T-helper 2 cell (primary cell): ENCODE measurements at places on chromosomes 6 and 20.

- no peak for DNase-seq
Observed at GRCh38 chr6:73640179-73640750, 13.5 kb downstream of the SLC17A5 start.

- no peak for DNase-seq
Observed at GRCh38 chr6:83057705-83058321, 7.8 kb downstream of the UBE3D start.

- no peak for DNase-seq
Observed at GRCh38 chr6:11711003-11711983, 67.3 kb downstream of the ADTRP start.

DNA sequence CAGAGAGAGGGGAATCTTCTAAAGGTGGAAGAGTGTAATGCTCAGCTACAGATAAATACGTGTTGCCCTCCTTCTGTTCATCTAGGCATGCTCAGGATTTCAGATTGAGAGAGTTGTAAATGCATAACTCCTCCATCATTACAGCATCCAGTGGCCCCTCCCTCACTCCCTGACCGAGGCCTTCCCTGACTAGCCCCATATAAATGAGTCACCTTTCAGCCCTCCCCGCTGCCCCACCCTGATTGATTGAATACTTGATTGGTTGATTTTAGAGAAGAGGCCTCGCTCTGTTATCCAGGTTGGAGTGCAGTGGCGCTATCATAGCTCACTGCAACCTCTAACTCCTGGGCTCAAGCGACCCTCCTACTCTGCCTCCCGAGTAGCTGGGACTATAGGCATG, 193.7 kb downstream of the EYA2 start:
- DNase-seq, result no peak

DNA sequence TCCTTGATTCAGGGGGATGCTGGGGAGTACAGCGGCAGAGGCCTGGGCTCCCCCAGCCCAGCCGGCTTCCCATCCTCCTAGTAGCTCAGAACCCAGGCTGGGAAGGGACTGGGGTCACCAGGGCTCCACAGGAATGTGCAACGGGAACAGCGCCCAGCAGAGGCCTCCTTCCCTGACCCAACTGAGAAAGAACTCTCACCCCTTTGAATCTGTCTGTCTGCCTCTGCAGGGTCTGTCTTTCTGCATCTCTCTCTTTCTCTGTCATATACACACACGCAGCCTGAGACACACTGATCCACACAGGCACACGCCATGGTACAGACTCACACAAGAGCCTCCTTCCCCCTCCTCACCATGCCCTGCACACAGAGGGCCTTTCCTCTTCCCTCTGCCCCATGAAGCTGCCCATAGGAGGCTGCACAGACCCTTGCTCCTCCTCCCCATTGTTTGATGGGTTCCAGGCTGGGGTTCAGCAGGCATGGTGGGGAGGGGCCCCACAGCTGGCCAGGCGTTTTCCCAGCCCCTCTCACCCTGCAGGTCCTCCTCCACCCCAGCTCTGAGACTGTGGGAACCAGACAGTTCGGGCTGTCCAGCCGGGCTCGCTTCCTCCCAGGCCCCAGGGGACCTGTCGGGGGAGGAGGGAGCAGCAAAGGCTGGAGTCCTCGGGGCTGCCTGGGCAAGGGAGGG, 2.8 kb downstream of the FOXS1 start:
- no peak for DNase-seq

DNA sequence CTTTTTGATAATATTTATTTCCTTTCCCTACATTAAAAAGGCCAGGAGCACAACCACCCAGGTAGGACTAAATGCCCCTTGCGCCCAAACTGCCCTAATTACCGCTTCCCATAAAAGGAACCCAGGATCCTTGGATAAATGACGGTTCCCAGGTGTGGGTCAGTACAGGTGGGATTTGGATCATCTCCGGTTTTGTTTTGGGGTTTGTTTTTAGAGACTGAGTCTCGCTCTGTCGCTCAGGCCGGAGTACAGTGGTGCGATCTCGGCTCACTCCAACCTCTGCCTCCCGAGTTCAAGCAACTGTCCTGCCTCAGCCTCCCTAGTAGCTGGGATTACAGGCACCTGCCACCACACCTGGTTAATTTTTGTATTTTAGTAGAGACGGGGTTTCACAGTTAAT, 28.4 kb downstream of the ZNF217 start:
- DNase-seq, result no peak

DNA sequence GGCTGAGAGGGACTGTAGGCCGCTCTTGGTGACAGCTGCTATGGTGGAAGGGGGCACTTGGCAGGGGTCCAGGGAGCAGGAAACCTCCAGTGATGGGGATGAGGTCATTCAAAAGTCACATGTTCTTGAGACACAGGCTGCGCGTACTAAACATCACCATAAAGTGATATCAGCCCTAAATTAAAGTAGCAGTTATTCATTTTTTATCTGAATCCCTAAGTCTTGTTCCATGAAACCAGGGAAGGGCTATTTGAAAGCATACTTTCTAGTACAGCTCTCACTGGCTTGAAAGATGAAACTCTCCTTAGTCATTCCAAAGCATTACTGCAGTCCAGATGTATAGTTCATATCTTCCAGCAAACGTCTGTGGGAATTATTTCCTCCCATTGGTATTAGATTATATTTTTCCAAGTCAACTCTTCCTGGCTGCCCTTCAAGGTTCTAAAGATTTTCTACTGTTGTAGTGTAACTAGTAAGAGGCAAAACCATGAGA, 373.1 kb downstream of the CD109 start:
- DNase-seq, result no peak

GRCh38 chr6:161584051-161584450, 310.2 kb upstream of the AGPAT4 start:
- DNase-seq, result no peak

- DNase-seq, result no peak
Observed at GRCh38 chr20:34013554-34013953, 19.8 kb downstream of the RALY start.

DNA sequence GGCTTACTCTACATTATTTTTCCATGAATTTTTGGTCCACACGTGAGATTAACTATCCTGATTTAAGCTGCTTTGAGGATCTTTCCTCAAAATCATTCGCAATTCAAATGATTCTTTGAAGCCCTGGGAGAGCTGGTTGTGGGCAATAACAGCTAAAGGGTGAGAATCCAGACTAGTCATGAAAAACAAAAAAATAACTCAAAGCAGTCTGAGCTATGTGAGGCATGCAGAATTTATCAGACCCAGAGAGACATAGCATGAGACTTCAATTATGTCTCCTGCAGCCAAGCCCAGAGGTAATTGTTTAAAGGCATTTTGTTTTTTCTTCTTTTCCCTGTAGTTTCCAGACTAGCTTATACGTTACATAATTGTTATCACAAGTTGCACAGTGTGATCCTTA, 517.3 kb upstream of the PTCHD4 start:
- no peak for DNase-seq

DNA sequence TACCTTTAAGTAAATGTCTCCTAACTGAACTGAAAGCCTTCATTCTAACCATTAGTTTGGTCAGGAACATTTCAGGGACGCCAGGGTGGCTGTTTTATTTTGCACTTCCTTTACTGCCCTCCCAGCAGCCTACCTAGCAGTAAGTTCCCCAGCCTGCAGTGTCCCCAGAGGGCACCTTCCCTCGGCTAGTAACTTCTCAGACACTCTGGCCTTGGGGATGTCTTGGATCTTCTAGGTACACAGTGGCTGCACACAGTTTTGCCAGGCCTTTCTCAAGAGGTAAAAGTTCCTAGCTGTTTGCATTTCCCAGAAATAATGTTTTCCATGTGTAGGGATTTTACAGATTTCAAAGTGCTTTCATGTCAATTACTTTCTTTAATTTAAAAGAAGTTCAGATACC, 378 bp upstream of the LAMA2 start:
- no peak for DNase-seq

DNA sequence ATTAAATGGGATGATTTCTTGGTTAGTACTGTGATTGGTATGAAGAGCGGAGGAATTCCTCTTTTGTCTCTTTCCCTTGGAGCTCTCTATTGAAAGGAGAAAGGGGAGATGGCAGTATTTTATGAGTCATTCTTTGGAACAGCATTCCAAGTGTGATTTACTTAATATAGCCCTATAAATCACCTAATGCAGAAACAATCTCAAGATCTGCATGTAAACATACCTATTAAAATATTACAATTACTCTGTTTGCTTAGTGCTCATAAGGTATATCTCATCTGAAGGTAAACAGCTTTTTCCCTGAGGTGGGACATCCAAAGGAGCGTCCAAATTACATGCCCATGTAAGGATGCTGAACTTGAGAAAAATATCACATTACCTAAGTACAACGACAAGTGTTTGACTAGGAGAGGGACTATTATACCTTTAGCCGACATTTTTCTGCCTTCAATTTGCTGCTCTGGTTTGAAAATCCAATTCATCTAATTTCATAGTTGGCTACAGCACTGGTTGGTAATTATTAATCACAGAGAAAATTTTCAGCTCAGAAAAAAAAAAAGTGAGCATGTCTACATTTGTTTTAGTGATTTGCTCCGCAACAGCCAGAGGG, 229.0 kb downstream of the FOXC1 start:
- DNase-seq, result no peak

DNA sequence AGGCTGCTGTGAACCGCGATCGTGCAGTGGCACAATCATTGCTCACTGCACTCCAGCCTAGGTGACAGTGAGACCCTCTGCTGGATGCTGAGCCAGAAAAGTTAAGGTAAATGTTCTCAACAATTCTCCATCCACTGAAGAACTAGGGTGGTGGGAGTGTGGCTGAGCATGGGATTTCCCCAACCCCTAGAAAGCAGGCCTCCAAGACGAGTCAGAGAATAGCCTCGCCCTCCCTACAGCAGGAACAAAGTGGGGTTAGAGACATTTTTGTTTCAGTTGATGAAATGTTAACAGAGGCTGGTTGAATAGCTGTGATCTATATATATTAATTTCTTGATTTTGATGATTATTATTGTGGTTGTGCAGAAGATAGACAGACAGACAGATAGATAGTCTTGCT, 6.1 kb upstream of the ALDH8A1 start:
- DNase-seq, result no peak

GRCh38 chr6:45963896-45964295, 51.8 kb downstream of the CLIC5 start:
- no peak for DNase-seq

GRCh38 chr6:163721435-163721834, 306.9 kb downstream of the QKI start:
- DNase-seq, result no peak

- no peak for DNase-seq
Observed at GRCh38 chr6:147782302-147782701, 273.8 kb downstream of the SAMD5 start.

DNA sequence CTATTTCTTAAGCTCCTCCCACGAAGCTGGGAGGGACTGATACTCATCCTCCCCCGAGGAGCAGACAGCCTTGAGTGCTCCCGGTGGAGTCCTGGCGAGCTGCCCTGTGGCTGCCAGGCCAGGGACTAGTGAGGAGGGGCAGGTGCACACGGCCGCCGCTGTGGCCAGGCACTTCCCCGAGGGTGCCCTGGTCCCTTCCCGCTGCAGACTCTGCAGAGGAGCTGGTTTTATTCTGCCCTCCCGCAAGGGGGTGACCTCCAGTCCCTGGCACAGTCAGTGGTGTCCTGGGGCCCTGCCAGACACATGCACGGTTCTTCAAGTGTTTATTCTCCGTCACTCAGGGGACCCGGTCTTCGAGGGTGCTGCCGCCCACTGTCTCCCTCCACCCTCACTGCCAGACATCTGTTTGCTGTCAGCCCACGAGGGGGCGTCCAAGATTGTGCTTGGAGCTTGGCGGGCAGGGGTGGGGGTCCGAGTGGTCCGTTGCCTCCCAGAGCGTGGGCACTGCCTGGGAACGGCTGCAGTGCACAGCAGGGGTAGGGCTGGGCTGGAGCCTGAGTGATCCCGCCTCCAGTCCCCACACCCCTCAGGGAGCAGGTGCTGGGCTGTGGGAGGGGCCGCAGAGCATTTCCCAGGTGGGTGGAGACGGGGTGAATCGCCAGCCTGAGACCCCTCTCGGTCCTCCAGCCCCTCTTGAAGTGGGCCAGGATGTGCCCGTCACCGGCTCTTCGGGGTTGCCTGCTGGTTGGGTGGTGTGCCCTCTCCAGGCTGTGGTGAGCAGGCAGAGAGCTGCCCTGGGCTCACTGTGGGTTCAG, 3.1 kb upstream of the CABLES2 start:
- peak; percentile 15 for DNase-seq

- DNase-seq, result no peak
Observed at GRCh38 chr6:30452736-30453507, 36.4 kb upstream of the HLA-E start.

GRCh38 chr20:24789877-24790276, 159.2 kb upstream of the CST7 start:
- DNase-seq, result no peak

- DNase-seq, result no peak
Observed at GRCh38 chr20:22711971-22712755, 127.8 kb upstream of the FOXA2 start.

DNA sequence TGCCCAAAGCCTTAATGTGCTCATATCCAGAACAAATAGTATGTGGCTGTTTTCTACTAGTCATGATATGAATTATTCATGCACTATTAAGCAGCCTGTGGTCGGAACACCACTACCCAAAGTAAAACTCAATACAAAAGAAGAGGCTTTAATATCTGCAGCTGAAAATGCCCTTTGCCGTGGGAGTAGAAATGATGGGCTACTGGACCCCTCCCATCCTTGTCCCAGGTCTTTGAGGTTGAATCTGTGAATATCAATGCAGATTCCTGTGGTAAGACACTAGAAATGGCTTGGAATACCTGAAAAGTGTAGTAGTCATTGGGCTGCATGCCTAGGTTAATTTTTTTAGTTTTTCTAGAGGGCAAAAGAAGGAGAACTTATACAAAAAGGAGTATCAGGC, 303.7 kb downstream of the TBC1D7 start:
- DNase-seq, result no peak

DNA sequence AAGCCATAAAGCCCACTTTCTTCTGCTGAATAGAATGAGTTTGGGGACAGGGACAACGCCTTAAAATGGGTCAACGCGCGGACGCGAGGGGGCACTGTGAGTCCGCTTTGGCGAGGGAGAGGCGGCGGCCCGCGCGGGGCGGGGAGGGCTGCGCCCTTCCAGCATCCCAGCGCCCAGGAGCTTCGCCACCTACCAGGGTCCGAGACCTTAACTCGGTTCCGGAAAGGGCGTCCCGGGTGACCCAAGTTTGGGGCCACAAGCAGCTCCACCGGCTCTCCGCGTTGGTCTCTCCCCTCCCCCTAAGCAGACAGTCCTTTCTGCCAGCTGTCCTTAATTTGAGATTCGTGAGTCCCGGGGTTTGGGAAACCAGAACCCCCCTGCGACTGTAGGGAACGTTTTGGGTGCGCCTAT, 1.8 kb upstream of the SAMD5 start:
- DNase-seq, result peak; percentile 37

- DNase-seq, result peak; percentile 37
Observed at GRCh38 chr20:53926428-53927028, 143.9 kb downstream of the BCAS1 start.

- no peak for DNase-seq
Observed at GRCh38 chr6:36805917-36806316, 33.3 kb downstream of the CPNE5 start.

- no peak for DNase-seq
Observed at GRCh38 chr6:6701864-6702263, 113.3 kb downstream of the LY86 start.

DNA sequence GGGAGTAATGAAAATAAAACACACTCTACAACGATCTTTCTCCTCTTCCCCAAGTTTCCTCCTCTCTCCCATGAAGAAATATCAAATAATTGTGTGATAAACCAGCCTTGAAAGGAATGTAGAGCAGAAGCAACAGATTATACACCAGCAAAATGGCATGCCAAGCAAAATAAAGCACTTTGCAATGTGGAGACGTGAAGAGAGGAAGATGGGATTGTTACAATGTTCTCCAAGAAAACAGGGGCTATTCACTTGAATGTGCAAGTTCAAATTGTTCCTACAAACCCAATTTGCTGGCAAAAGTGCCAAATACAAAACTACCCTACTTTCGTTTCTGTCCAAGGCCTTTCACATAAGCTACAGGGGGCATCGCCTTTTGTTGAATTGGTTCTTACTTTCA, 185.1 kb downstream of the PDE7B start:
- no peak for DNase-seq
